Stimulated activated CD4-positive, alpha-beta T cell treated with anti-CD3 and anti-CD28 coated beads, Interleukin-12 subunit alpha, Interleukin-12 subunit beta, amount 100 ng/mL, for 24 hours (primary cell): ENCODE measurements at places on chromosomes 6 and 20.
A peak's percentile ranks its signal among the peaks of the same experiment; 100 is the strongest.

GRCh38 chr6:119612911-119613381 is 263.4 kb upstream of the MAN1A1 start:
- no peak for DNase-seq

- DNase-seq = no peak
These were observed 951.1 kb upstream of the ADGRB3 start for GRCh38 chr6:67683960-67684359.

DNA sequence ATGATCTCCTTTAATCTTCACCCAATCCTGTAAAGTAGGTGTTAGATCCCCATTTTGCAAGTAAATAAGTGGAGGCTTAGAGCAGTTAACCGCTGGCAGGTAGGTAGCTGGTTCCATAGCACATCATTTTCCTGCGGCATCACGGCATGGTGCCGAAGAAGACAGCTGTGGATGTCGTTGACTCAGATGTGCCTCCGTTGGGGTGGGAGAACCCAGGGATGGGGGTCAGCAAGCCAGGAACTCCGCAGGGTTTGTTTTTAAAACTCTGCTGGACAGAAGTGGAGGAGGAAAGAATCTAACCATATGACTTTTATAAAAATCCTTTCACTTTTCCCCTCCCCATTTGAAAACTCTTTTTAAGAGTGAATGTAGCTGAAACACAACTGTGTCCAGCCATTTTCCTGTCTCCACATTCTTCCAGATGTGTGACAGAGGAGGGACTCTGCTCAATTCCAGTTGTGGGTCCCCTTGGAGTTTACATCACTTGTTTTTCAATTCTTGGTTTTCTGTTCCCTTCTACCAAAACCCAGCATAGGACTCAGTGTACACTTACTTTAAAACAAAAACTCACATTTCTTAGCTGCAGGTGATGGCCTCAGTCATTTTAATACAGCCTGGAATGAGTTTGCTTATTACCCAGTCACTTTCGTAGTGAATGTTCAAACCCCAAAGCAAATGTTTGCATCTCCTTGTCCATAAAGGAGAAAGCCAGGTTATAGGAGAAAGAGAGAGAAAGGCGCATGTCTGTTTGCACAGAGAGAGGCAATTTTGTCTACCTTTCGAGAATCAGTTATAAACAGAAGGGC is 27.6 kb upstream of the PI16 start:
- DNase-seq = no peak

DNA sequence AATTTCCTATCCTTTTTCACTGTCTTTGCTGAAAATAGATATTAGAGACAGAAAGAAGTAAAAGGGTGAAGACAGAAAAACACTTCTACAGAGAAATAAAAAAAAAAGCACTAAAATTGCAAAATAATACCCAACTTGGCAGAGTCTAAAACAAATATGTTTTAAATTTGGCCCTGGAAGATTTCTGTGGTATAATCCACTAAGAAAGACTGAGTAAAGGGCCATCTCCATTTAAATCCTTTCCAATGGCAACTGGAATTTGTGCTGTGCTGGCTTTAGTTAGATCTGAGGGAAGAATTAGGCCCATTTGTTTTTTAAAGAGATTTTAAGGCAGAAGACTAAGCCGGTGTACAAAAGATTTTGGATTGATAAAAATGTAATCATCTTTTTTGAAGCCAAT is 321.2 kb downstream of the GJA1 start:
- no peak for DNase-seq

- DNase-seq = no peak
These were observed 52.9 kb downstream of the AFDN start for GRCh38 chr6:167879612-167880011.

- DNase-seq = no peak
These were observed 3.1 kb upstream of the CEBPB start for GRCh38 chr20:50187403-50188051.

DNA sequence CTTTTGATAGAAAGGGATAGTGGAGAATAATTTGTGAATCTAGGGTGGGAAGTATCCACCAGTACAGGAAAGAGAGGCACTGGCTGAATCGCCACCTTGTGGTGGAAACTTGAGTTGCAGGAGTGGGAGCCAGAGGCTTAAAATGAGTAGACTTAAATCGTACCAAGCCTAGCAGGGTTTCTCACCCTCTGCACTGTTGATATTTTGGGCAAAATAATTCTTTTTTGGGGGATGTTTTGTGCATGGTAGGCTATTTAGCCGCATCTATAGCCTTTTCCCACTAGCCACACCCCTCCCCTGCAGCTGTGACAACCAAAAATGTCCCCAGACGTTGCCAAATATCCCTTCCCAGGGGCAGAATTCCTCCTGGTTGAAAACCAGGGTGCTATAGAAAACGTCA is 119.1 kb downstream of the DHX35 start:
- peak; percentile 85 for DNase-seq

DNA sequence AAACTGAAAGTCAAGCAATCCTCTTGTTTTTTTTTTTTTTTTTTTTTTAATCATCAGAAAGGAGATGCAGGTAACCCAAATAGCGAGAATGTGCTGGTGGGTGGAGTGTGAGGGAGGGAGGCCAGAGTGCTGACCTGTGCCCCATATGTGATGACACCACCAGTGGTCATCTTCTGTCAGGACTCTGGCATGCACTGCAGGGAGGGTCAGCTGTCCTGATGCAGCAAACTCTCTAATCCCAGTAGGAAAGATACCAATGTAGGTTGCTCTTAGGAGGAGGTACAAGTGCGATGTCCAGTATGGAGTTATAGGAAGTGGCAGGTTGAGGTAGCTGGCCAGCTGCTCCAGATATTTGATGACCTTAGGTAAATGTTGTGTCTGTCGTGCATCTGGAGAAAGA is 2.8 kb upstream of the CST4 start:
- no peak for DNase-seq

- no peak for DNase-seq
These were observed 21.7 kb downstream of the THBS2 start for GRCh38 chr6:169231790-169232506.

GRCh38 chr6:84749181-84749580 is 15.2 kb downstream of the TBX18 start:
- DNase-seq = no peak

GRCh38 chr6:134910593-134910935 is 39.3 kb downstream of the ALDH8A1 start:
- no peak for DNase-seq

GRCh38 chr6:10429638-10430427 is 15.0 kb upstream of the TFAP2A start:
- no peak for DNase-seq

GRCh38 chr6:1464781-1465370 is 75.5 kb downstream of the FOXF2 start:
- DNase-seq = no peak

DNA sequence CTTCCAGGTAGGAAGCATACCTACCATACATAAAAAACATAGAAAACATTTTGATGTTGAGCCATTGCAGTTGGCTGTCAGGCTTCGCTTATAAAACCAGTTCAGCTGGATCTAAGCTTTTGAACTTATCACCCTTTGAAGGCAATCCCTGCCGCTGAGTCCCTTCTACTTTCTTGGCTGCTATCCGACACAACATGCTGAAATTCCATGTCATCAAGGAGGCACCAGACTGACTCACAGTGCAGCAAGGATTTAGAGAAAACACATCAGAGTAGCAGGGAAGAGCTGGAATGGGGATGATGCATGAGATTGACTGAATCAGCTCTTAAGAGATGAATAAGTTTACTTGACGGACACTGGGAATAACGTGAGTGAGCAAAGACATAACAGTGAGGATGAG is 135.0 kb upstream of the MAN1A1 start:
- DNase-seq = no peak

- no peak for DNase-seq
These were observed 53.2 kb downstream of the RIN2 start for GRCh38 chr20:19811231-19811630.

GRCh38 chr20:9119776-9120175 is 50.9 kb downstream of the PLCB4 start:
- DNase-seq = no peak

DNA sequence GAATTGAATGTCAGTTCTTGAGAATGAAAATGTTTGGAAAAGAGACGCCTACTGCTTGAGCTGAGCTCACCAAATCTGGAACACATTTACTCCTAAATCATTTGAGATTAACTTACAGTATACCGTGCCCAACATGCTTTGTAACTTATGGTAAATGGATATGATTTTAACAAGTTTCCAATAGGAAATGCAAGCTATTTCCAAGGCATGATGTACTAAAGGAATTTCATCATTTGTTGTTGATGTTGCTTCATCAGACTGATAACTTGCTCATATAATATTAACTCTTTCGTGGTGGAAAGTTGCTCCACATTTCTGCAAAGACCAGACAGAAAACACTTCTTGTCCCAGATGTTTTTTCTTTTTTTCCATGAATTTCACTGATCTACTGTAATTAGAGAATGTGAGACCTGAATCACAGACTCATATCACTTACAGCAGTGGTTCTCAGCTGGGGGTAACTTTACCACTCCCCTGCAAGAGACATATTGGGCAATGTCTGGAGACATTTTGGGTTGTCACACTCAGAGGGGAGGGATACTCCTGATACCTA is 116.6 kb upstream of the TRAF3IP2 start:
- DNase-seq = no peak

DNA sequence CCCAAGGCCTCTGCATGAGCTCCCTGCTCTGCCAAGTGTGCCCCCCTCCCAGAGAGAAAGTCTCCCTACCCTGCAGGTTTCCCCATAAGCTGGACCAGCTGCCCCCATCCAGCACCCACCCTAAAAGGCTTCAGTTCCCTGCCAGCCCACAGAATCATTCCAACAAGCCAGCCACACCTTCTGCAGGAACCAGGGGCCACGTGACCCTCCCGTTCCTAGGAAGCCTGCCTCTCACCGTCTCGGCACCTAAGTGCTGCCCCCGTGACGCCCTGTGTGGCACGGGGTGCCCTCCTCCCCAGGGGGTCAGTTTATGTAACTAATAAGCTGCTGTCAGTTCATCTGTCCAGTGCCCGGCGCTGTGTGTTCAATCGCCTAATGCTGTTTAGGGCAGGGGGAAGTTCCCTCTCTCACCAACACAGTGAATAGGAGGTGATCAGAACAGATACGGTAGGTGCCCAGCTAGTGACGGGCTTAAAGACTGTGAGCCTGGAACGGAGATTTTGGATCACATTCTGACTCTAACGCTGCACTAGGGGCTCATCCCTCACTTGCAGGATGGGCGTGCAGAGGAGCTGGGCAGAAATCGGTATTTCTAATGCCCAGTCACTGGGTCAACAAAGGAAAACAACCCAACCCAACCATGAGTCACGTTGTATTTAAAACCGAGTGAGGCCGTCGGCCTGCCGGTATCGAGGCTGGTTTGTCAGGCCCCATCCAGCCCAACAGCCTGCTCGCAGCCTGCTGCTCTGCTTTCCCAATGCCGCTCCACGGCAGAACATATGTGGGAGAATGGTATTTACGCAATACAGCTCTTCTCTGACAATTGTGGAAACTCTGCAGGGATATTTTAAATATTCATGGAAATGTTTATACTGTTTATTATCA is 56.0 kb downstream of the RAMACL start:
- DNase-seq = no peak

GRCh38 chr6:21118216-21118780 is 475.3 kb upstream of the SOX4 start:
- DNase-seq = no peak

DNA sequence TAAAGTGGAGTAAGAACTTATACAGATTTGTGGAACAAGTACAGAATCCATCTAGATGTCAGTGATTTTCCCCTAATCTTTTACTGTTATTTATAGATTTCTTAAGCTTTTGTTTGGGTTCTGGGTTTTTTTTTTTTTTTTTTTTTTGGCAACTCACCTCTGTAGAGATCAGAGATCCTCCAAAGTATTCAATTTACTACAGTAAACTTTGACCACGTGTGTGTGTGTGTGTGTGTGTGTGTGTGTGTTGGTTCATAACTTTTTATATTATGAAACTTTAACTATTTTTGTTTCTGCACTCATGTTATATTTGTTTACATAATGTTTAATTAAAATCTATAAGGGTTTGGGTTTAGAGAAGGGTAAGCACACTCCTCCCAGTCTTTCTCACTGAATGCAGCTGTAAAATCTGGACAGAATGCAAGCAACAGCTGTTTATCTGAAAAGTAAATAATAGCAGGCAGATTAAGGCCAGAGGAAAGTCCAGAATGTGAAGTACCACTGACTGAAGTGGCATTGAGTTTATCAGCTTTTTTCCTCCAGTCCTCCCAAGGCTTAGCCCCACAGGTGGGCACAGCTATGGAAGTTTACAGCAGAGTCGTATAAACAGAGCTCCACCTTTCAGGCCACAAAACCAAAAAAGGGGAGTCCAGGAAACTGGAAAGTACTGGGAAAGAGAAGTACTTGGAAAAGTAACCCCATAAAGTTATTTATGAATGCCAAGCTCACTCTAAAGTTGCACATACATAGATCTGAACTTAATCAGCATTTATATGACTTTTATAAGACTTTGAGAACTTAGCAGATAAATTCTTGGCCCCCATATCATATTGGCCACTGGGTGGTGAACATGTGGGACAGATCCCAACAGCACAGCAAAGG is 43.0 kb upstream of the CD2AP start:
- no peak for DNase-seq

GRCh38 chr6:1615853-1616420 is 6.2 kb downstream of the FOXC1 start:
- no peak for DNase-seq

DNA sequence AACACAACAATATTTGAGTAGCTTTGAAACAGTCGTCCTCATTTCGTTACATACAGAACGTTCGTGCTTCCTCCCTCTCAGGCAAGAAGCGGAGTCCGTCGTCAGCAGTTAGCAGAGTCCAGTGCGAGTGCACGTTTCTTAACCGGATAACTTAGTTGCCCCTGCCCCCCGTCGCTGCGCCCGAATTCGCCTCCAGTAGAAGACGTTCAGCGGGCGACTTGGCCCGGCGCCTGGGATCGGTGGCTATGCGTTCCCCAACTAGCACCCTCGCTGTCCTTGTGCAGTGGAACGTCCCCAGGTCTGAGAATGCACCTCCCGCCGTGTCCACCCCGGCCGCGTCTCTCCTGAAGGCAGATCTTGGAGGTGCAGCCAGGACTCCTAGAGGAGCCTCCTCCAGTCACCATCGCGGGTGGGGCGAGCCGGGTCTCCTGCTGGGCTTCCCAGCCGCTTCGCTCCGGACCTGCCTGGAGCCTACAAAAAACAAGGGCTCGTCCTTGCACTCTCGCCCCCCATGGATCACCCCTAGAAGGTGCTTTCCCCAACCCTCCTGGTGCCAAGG is 910 bp upstream of the PCSK2 start:
- no peak for DNase-seq

GRCh38 chr6:8070718-8071117 is 6.5 kb upstream of the BLOC1S5 start:
- DNase-seq = no peak

GRCh38 chr20:17910828-17911294 is 57.7 kb downstream of the SNX5 start:
- no peak for DNase-seq

GRCh38 chr20:49228676-49229075 is 9.5 kb downstream of the DDX27 start:
- no peak for DNase-seq

DNA sequence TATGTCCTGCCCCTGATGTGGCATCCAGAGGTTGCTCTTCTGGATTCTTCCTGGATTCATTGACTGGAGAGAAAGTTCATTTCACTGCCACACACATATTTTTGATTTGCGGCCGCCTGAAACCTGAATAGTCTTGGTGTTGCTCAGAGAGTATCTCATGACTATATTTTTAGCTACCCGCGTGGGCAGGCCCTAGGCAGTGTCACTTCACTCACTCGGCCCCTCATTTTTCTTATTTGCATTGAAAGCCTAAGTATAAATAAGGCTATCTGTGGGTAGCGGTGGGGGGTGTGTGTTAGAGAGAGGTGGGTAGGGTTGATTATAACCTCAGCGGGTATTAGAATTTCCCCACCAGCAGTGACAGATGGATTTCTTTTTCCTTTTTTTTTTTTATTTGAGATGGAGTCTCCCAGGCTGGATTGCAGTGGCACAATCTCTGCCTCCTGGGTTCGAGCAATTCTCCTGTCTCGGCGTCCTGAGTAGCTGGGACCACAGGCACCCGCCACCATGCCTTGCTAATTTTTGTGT is 113.5 kb downstream of the JARID2 start:
- no peak for DNase-seq
